Body of pancreas (tissue), 4 donors: ENCODE measurements at places on chromosomes 6 and 20. TPM values are rescaled to one million over a fixed set of nuclear protein-coding genes. Genes with fewer than 3 reads are reported as not detected.

DNA sequence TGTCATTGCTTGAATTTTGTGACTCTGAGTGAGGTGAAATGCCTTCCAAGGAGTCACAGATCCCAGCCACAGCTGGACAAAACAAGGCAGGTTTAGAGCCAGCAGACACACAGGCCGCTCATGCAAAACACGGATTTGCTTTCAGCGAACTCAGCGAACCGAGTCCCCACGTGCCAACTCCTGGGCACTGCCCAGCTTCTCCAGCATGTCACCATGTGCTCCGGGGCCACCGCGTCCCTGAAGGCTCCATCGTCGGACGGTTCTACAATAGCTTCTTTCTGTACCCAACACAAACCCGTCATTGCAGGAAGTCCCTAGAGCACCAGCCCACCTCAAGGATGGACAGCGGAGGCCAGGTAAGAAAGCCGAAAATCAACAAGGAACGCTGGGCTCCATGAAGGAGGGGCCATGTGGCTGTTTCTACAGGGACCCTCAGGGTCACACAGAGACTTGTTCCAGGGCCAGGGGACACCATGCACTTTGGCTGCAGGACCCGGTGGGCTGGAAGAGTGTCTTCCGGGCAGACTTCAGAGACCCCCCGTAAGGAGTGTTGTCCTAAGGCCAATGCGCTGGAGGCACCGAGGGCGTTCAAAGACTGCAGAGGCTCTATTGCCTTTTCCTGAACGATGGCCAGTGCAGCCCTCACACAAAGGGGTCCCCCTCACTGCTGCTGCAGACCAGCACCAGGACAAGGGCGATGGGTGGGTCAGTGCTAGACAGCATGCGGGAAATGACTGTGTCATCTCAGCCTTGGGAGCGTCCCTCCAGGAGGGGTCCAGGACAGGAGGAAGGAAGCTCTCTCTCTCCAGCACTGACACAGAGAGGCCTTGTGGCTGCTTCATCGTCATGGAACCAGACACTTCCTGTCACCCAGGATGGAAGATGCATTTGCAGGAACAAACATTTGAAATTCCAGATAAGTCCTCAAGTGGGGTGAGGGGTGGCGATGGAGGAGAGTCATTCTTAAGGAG, 19.8 kb downstream of the DACT2 start:
- no peak overlapping the region for H3K27ac ChIP-seq
- no peak for DNase-seq
- no peak overlapping the region for H3K4me3 ChIP-seq
- H3K36me3 ChIP-seq: no peaks in the 10 kb centered on the region
- H3K4me1 ChIP-seq: peaks cover 12% of the 10 kb centered on the region
- no peaks in the 10 kb centered on the region for H3K27me3 ChIP-seq

DNA sequence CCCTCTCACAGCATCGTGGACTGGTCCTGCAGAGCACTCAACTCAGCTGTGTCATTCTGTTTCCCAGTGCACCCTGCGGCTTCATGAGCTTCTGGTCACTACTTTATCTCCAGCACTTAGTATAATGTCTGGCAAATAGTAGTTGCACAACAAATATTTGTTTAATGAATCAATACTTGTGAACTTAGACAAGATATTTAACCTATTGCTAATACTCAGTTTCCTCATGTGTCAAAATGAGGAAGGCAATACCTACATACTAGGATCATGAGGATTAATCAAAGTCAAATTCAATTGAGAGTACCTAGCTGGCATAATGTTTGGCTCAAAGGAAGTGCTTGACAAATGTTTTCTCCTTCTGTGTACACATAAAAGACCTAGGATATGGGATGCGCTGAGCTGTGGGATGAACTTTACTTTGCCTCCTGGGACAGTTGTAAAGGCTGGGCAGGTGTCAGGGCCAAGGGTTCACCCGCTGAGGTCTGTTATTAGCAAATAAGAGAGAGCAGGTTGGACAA, 86.3 kb downstream of the FNDC1 start:
- no peak overlapping the region for H3K27ac ChIP-seq
- DNase-seq: no peak
- H3K4me3 ChIP-seq: no peak overlapping the region
- no peaks in the 10 kb centered on the region for H3K4me1 ChIP-seq
- no peaks in the 10 kb centered on the region for H3K27me3 ChIP-seq

- no peak overlapping the region for H3K27ac ChIP-seq
- no peak overlapping the region for H3K4me3 ChIP-seq
- no peaks in the 10 kb centered on the region for H3K27me3 ChIP-seq
Observed at GRCh38 chr20:41086402-41087324, 50.7 kb upstream of the PLCG1 start.

GRCh38 chr6:163469459-163469985, 55.0 kb downstream of the QKI start:
- H3K4me3 ChIP-seq: no peak overlapping the region
- no peaks in the 10 kb centered on the region for H3K36me3 ChIP-seq
- H3K27ac ChIP-seq: no peak overlapping the region
- no peak for DNase-seq

- H3K4me3 ChIP-seq: no peak overlapping the region
- no peak for DNase-seq
- no peaks in the 10 kb centered on the region for H3K36me3 ChIP-seq
- H3K27ac ChIP-seq: no peak overlapping the region
Observed at GRCh38 chr6:133055441-133055966, 185.7 kb upstream of the EYA4 start.

DNA sequence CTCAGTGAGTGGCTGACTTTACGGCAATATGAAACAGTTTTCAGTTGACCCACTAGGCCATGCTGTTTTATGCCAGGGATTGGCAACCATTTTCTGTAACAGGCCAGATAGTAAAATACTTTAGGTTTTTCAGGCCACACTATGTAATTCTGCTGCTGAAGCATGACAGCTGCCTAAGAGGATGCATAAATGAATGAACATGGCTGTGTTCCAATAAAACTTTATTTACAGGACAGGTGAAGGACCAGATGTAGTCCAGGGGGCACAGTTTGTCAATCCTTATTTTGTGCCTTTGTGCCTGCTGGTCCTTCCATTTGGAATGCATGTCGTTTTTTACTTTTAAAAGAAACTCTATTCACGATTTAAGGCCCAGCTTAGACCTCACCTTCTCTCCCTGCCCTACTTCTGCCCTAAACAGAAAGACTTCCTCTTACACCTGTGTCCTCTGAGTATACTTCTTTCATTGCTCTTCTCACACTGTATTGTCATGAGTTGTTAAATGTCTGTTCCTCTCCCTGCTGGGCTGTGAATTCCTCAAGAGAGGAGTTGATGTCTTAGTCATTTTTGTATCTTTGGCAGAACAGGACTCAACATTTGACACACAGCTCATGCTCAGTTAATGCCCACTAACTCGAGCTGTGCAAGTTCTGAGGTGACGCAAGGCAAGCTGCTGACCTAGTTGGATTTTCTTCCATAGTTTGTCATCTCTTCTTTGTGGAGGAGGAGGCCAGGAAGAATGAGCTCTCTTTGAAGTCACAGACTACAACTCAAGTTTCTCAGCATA, 90.1 kb upstream of the MAP7 start:
- no peak for DNase-seq
- no peak overlapping the region for H3K27ac ChIP-seq
- H3K4me1 ChIP-seq: peaks cover 21% of the 10 kb centered on the region

- no peak overlapping the region for H3K27ac ChIP-seq
- H3K27me3 ChIP-seq: no peaks in the 10 kb centered on the region
- H3K36me3 ChIP-seq: no peaks in the 10 kb centered on the region
- no peak overlapping the region for H3K4me3 ChIP-seq
Observed at GRCh38 chr6:52558266-52559000, 18.4 kb downstream of the TRAM2 start.

Gene PNPLA1
- not detected for total RNA-seq

DNA sequence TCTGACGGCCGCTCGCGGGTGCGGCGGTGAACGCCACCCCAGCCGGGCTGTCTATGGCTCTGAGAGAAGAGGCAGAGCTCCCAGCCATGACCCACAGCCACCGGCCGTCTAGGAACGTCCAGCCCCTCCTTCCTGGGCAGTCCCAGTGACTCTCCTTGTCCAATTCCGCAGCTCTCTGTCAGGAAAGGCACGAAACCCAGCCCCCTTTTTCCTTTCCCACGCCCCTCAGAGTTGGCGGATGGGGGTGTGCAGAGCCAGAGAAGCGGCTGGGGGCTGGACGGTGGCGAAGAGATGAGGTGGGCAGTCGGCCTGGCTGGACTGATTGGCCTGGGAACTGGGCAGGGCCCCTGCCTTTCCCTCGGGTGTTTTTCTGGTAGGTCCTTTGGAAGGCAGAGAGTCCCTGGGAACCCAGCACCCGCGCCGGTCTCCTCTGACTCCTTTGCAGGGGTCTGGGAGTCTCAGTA, 1.5 kb downstream of the EBF4 start:
- DNase-seq: no peak
- no peak overlapping the region for H3K4me3 ChIP-seq
- no peaks in the 10 kb centered on the region for H3K36me3 ChIP-seq
- H3K27me3 ChIP-seq: no peaks in the 10 kb centered on the region

DNA sequence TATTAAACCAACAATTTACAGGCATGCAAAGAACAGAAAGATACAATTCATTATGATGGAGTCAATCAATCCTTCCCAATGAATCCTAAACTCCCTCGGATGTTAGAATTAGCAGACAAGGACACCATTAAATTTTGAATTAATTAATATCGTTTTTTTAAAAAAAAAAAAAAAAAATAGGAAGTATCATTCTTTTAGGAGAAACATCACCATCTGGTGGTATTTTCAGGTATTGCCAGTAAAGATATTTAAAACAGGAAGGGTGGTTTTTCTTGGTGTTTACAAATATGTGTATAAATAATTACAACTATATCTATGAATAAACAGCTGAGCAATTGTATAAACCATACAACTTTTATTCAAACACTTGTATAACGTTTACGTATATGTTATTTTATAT, 564.4 kb downstream of the HAO1 start:
- H3K27ac ChIP-seq: no peak overlapping the region
- no peak overlapping the region for H3K4me3 ChIP-seq
- DNase-seq: no peak
- H3K4me1 ChIP-seq: no peaks in the 10 kb centered on the region

- DNase-seq: no peak
- no peaks in the 10 kb centered on the region for H3K27me3 ChIP-seq
- no peak overlapping the region for H3K4me3 ChIP-seq
Observed at GRCh38 chr6:169224185-169224695, 29.4 kb downstream of the THBS2 start.

GRCh38 chr6:100462706-100463629, 1.8 kb downstream of the SIM1 start:
- peak overlapping the region; percentile 31 for H3K4me3 ChIP-seq
- H3K4me1 ChIP-seq: peaks cover 16% of the 10 kb centered on the region
- peak overlapping the region; percentile 93 for H3K27ac ChIP-seq
- H3K36me3 ChIP-seq: no peaks in the 10 kb centered on the region

GRCh38 chr20:33790566-33790965, 20.6 kb upstream of the CHMP4B start:
- H3K4me3 ChIP-seq: no peak overlapping the region
- no peaks in the 10 kb centered on the region for H3K27me3 ChIP-seq
- DNase-seq: peak; percentile 89
- H3K27ac ChIP-seq: peak overlapping the region; percentile 62
- H3K4me1 ChIP-seq: peaks cover 50% of the 10 kb centered on the region
- no peaks in the 10 kb centered on the region for H3K36me3 ChIP-seq

Gene SIGLEC1
- total RNA-seq: 2.1 TPM

DNA sequence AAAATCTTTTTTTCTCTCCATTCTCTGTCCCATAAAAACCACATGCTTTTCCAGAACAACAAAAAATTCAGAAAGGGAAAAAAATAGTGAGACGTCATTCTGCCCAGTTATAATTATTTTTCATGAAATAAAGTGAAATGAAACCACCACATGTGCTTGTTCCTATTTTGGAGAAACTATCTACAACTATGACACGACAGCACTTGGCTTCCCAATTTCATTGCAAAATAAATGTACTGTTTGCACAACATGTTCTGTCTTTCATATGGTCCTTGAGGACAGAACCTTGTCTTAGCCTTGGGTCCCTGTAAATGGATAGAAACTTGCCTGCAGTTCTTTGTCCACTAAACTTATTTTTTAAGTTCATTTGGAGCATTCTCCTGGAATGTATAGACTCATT, 5.6 kb upstream of the MAN1A1 start:
- no peak for DNase-seq
- H3K4me3 ChIP-seq: no peak overlapping the region
- H3K36me3 ChIP-seq: no peaks in the 10 kb centered on the region
- H3K4me1 ChIP-seq: peaks cover 23% of the 10 kb centered on the region

- no peak overlapping the region for H3K4me3 ChIP-seq
- no peak overlapping the region for H3K27ac ChIP-seq
- DNase-seq: no peak
Observed at GRCh38 chr20:50405915-50406609, 104.1 kb upstream of the PTPN1 start.
